ENCODE measurements at places on chromosomes 1 and 21.

DNA sequence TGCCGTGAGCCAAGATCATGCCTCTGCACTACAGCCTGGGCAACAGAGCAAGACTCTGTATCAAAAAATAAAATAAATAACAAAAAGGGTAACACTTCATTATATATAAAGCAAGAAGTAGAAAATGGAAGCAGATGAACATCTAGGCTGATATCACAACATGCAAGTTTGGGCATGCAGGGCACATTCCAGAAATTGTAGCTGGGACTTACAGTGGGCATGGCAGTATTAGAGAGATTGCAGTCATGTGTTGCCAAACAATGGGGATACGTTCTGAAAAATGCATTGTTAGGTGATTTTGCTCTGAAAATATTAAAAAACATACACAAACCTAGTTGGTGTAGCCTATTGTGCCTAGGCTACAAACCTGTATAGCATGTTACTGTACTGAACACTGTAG, 441.0 kb upstream of the PRMT6 start:
- DNase-seq: no peak

DNA sequence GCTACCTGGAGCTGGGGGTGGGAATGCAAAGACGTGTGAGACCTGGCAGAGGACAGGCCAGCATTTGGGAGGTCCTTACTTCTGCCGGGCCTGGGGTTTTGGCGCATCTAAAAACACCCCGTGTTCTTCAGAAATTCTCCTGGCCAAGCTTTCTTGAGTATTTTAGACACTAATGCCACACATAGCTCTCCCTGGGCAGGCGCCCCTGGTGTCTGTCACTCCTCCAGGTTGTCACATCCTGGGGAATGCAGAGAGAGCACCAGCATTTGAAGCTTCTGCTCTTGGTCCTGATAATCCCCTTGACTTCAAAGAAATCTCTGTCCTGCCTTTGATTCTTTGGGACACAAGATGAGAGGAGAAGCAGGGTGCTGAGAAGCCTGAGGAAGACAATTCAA, 6.0 kb downstream of the CAPN9 start:
- DNase-seq: no peak

- DNase-seq: no peak
These were observed 1.8 kb downstream of the ARNT start for GRCh38 chr1:150874455-150875196.

DNA sequence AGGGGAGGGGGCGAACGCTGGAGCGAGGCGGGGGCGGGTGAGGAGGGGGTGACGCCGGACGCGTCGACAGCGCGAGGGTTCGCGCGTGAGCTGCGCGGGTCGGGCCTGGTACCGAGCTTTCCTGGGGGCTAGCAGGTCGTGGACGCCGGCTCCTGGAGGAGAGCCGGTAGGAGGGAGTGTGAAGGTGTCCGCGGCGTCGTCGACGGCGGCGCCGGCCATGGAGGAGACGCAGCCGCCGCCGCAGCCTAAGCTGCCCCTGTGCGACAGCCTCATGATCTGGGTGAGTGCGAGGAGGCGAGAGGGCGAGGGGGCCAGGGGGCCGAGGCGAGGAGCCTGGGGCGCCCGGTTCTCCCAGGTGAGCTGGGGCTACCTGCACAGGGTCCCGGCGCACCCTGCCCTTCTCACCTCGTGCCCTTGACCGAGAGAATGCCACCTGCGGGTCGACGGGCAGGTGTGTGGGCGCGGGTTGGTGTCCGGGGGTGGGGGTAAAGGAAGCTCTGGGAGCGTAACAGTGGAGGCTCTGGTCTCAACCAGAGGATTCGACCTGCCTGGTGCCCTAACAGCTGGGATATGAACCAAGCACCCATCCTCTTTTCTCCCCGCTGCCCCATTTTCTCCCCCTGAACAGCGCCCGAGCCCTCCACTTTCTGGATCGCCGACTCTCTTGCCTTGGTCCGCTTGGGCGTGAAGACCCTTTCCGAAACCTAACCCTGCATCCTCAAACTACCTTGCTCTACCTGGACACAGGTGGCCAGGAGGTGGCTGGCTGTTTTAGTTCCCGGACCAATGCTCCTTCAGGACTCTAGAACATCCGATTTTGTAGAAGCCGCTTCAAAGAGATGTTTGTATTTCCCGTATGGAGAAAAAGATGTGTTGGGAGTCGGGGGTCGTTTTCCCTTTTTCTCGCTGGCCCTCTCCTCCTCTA, at the start of gene HOOK1:
TSS of gene HOOK1 (plus strand) at position 49 of the 925 bp plus-strand sequence. CDS start at position 218, 169 bp downstream.
- no peak for DNase-seq

GRCh38 chr1:6016191-6016865, 24.1 kb upstream of the NPHP4 start:
- DNase-seq: no peak

GRCh38 chr1:230713915-230714764, at the start of gene AGT:
TSS of gene AGT (minus strand) at chr1:230714122. CDS start at chr1:230710823, 3,299 bp downstream.
- DNase-seq: no peak

DNA sequence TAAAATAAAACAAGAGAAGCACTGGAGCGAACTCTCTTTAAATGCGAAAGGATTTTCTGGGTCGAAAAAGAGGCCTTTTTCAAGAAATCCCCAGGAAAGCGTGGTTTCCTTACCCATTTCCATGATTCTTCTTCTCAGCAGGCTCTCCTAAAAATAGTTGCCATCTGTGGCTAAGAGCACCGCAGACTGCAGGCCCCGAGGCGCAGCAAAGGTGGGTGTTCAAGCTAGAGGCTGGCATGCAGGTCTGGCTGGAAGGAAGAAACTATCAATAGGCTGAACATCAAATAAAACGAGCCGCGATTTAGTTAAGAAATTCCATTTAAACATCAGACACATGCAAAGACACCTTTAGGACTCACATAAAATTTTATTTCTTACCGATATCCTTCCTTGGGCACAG, 135.1 kb downstream of the ADAMTS1 start:
- DNase-seq: no peak

DNA sequence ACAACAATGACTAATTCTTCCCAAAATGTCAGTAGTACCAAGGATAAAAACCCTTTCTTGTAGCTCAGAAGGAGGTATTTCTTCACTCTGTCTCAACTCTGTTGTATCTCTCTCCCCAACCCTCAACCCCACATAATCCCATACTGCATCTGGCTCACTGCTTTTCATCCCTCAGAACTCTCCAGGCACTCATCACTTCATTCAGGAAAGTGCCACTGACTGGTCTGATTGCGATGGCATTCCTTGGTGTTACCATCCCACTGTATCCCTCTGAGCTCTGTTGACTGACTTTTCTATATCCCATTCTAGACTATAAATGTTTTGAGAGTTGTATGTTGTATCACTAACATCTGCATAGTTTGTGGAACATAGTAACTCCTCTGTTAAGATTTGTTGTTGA, 483.5 kb upstream of the ADGRL2 start:
- no peak for DNase-seq

GRCh38 chr21:38952890-38953289, 147.2 kb downstream of the ETS2 start:
- DNase-seq: no peak

GRCh38 chr1:96710708-96711477, 10.7 kb upstream of the PTBP2 start:
- no peak for DNase-seq

DNA sequence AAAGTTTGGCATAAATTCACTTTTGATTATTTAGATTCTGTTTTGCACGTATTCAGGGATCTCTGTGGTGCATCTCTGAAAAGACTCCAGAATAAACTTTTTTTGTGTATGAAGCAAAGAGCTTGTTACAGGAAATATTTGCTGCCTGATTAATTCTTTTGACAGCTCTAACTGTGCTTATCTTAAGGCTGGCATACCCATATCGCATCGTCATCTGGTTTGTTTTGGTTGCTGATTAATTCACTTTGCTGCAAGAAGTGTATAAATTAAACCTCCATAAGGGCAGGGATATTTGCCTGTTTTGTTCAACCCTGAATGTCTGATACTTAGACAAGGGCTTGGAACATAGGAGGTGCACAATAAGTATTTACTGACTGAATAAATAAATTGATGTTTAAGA, 17.5 kb upstream of the DUSP10 start:
- no peak for DNase-seq

- DNase-seq: peak; percentile 45
These were observed 10.0 kb downstream of the WNT3A start for GRCh38 chr1:228016653-228017355.

- no peak for DNase-seq
These were observed 30.2 kb downstream of the ADARB1 start for GRCh38 chr21:45104560-45104959.

- DNase-seq: no peak
These were observed 95.9 kb downstream of the EPHB2 start for GRCh38 chr1:22806584-22806983.

DNA sequence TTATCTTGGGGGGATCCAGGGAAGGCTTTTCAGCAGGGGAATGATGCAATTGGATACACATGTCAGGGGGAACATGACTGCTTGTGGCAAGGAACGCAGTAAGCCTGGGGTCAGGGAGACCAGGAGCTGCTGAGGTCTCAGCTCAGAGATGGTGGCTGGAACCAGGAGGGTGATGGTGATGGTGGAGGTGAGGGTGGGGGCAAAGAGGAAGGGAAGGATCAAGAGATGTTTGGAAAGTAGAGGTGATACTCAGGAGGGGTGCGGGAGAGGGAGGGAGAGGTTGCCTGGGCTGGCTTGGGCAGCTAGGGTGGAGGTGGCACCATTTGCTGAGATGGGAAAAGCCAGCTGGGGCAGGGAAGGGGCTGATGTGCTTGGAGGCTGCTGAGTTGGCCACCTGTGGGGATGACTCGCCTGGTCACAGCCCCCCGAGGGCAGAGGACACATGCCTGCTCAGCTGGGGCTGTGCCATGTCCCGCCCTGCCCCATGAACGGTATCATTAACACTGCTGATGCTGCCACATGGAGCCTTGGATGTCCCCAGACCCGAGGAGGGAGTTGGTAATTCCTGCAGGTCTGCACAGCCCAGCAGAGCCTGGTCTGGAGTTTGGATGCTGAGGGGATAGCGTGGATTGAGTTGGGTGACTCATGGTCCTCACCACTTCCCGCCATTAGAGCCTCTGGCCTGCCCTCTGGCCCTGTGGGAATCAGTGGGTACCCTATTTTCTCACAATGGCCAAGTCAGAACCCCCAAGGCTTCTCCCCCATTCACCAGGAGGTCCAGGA, 6.3 kb upstream of the PADI1 start:
- peak; percentile 62 for DNase-seq

GRCh38 chr1:214634267-214634666, 31.3 kb downstream of the CENPF start:
- DNase-seq: no peak

DNA sequence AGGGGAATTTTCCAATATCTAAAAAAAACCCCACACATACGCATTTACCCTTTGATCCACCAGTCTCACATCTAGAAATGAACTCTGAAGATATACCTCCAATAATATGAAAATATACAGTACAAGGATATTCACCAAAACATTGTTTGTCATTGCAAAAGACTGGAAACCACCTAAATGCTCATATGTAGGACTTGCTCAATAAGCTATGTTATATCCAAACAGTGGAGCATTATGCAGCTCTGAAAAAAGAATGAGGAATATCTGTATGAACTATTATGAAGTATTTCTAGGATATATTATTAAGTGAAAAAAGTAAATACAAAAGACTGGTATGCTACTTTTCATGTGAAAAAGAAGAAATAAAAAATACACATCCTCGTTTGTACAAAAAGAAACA, 43.6 kb downstream of the CD55 start:
- DNase-seq: no peak

DNA sequence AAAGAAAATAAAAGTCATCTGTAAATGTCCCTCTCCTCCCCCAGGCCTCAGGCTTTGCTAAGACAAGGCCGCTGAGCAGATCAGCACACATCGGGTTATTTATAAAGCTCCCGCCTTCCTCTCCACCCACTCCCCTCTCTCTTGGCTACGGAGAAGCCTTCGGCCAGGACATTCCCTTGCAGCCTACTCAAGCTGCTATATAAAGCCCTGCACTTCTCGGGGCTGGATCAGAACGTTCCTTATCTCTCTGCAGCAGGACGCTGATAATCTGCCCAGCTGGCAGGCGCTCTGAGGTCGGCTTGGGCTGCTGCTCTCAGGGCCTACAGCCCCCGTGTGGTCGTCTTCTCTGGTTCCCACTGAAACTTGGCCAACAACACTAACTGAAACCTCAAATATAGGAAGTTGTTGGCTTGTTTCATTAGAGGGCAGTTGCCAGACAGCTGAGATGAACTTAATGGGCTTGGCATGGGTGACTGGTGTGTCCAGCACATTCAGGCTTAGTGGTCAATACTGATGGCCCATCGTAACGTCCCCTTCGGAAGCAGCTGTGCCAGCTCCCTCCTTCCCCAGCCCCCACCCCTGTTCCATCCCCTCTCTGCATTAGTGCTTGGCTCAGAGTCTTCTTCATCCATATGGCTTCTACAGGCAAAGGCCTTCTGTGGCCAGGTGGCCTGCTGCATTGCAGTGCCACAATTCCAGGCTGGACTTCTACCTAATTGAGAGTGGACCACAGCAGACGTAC, 64.6 kb downstream of the IER5 start:
- peak; percentile 81 for DNase-seq

- peak; percentile 50 for DNase-seq
These were observed 48.6 kb downstream of the WDR4 start for GRCh38 chr21:42830456-42831455.

DNA sequence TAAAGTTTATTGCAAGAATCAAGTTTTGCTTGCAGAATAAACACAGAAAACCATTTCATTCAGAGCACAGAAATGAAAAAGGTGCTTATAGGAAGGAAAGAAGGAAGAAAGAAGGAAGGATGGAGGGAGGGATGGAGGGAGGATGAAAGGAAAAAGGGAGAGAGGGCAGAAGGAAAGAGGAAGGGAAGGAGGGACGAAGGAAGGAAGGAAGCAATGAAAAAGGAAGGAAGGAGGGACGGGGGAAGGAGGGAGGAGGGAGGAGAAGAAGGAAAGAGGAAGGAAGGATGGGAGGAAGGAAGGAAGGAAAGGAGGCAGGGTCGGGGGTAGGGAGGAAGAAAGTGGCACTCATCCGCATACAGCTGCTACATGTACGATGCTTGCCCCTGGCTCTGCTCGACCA, 104.9 kb upstream of the GCLM start:
- no peak for DNase-seq

- DNase-seq: no peak
These were observed 18.8 kb downstream of the PTPRC start for GRCh38 chr1:198657550-198658064.

DNA sequence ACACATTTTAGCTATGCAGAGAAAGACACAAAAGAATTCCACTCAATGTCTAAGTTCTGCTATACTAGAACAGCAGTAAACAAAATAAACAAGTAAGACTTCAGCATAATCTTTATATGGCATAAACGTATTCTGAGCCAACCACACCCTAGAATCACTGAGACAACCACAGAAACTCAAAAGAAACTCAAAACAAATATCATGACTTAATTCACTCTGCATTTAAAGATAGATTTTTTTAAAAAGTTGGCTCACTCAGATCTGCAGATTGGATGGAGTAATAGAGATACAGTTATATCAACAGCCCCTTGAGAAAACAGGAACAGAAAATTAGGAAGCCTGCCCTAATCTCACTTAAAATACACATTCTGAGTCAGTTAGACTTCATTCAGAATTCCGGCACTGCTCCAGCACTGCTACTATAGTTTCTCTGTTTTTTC, 95.0 kb downstream of the COL24A1 start:
- DNase-seq: no peak

- DNase-seq: no peak
These were observed 10.5 kb upstream of the LMO4 start for GRCh38 chr1:87318056-87318650.

- no peak for DNase-seq
These were observed 128.8 kb downstream of the COQ8A start for GRCh38 chr1:227068883-227069282.

- no peak for DNase-seq
These were observed 83.7 kb downstream of the HLCS start for GRCh38 chr21:36882776-36883175.

All from islet precursor cell (in vitro differentiated cells).